ENCODE measurements at places on chromosomes 1 and 21.

GRCh38 chr1:203359010-203359571, 8.2 kb upstream of the FMOD start:
- no peak for DNase-seq

GRCh38 chr1:88990426-88990825, 2.0 kb downstream of the KYAT3 start:
- no peak for DNase-seq

GRCh38 chr21:24097181-24097580, 1510.1 kb downstream of the MRPL39 start:
- no peak for DNase-seq

- no peak for DNase-seq
These were observed 258.7 kb downstream of the DISC1 start for GRCh38 chr1:231885209-231885854.

- DNase-seq: no peak
These were observed 46.4 kb downstream of the RGS21 start for GRCh38 chr1:192363177-192363576.

DNA sequence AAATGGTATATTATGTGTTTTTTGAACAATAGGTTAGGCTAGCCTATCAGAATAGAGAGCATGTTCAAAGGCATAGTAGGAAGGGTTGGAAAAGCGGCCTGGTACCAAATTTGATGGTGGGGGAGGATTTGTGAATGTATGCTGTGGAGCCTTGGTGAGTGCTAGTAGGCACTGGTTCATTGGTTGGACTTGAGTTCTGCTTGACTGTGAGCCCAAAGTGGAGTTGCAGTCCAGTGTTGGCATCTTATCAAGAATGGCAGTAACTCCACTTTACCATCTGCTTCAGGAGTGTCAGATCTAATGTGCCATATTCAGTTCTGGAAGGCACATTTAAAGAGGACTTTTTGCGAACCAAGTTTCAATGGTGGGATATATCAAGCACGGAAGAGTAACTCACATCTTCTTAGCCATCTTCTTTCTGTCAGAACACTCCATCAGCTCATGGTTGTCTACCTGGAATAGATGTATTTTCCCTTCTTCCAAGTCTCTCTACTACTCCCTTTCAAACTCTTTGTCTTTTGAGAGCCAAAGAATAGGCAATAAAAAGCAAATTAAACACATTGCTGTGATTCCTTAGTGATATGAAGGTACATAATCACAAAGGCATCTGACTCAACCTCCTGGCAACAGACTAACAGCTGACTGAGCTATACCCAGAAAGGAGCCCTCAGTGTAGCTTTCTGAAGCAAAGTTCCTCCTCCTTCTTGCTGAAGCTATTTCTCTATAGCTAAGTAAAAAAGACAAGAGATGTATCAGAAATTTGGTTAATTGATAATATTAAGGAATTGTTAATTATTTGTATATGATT, 21.7 kb downstream of the LRRC8B start:
- DNase-seq: no peak

GRCh38 chr21:26280148-26280547, 109.6 kb upstream of the APP start:
- DNase-seq: no peak

DNA sequence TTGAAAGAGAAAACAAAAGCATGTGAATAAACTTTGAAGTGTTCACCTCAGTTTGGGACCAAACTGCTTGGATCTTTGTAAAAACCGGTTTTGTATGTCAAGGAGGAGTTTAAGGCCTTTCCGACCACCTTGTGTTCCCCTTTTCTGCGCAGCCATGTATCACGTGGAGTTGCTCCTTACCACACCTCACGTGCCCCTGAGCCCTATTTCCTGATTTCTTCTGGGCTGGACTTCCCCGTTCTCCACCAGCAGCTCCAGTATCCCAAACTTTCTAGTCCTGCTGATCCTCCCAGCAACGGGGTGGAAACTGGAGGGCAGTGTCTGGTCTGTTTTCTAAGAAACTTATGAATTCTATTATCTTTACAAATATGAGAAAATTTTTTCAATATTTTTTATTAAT, 1.6 kb upstream of the SH3D21 start:
- no peak for DNase-seq

GRCh38 chr21:44823179-44823660, 5.4 kb upstream of the SUMO3 start:
- DNase-seq: no peak
